Naive thymus-derived CD4-positive, alpha-beta T cell (primary cell): ENCODE measurements at places on chromosomes 5 and 9.

DNA sequence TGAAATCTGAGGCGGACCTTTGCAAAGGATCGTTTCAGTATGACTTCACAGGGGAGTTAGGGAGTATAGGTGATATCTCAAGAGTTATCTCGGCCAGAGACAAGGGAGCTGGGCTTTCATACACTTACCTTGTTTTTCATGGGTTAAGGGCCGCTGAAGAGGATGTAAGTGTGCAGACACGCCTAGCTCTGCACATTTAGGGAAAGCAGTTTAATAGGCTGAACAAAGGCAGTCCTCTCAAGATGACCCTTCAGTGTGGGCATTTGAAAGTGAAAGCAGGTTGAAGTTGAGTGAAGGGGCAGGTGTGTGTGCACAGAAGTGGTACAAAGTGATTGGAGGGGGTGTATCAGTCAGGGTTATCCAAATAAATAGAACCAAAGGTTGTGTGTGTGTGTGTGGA, 33.1 kb upstream of the PRXL2C start:
- DNase-seq, result no peak

DNA sequence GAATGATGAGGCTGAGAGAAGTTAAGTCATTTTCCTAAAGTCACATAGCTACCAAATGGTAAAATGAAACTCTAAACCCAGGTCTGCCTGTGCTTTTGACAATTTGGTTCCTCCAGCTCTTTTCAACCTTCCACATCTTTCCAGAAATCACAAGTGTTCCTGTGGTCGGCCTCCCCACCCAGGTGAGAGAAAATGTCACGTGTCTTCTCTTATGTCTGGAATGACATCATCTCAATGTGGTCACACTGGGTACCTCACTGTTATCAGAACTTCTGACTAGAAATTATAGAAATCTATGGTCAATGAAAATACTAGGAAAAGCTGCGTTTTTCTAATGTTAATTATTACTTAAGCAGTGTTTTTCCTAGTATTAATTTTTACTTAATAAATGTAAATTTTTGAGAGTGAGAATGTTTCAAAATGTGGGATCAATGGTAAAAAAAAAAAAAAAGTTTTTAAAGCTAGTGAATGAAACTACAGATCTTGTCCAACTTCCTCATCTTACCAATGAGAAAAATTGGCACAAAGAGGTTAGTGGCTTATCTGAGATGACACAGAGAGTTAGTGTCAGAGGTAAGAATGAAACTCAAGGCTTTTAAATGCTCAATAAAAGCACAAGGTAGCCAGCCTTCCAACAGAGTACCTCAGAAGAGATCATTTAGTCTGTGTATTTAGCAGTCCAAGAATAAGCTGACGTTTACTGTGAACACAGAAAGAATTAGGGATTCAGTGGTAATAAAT, 228.7 kb upstream of the NR4A3 start:
- DNase-seq, result no peak

GRCh38 chr9:114489928-114490327, 15.3 kb downstream of the WHRN start:
- no peak for DNase-seq

DNA sequence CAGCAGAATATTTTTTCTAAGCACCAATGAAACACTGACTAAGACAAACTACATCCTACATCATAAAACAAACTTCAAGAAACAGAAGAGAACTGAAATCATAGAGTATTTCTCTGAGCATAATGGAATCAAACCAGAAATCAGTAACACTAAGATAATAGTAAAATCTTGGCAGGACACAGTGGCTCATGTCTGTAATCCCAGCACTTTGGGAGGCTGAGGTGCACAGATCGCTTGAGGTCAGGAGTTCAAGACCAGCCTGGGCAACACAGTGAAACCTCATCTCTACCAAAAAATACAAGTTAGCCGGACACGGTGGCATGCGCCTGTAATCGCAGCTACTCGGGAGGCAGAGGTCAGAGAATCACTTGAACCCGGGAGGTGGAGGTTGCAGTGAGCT, 63.1 kb downstream of the RNF130 start:
- no peak for DNase-seq

DNA sequence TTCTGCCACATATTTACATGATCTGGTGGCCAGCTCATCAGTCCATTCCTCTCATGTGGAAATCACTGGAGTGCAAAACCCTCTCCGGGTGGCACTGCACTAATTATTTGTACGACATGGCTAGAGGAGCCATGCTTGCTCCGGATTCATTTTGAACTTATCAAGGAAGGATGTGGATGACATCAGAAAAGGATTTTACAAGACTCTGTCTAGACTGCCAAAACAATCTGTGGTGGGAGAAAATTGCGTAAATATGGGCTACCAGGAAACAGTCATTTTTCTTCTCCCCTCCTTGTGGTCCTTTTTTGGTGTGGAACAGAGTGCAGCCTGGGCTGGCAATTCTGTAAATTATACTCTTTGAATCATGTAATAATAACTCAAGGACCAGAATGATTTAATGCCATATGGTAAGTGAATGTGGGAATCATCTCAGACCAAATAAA, 123.4 kb upstream of the IFNE start:
- DNase-seq, result no peak

- DNase-seq, result no peak
These were observed 505 bp downstream of the CREB3 start for GRCh38 chr9:35732800-35733541.

DNA sequence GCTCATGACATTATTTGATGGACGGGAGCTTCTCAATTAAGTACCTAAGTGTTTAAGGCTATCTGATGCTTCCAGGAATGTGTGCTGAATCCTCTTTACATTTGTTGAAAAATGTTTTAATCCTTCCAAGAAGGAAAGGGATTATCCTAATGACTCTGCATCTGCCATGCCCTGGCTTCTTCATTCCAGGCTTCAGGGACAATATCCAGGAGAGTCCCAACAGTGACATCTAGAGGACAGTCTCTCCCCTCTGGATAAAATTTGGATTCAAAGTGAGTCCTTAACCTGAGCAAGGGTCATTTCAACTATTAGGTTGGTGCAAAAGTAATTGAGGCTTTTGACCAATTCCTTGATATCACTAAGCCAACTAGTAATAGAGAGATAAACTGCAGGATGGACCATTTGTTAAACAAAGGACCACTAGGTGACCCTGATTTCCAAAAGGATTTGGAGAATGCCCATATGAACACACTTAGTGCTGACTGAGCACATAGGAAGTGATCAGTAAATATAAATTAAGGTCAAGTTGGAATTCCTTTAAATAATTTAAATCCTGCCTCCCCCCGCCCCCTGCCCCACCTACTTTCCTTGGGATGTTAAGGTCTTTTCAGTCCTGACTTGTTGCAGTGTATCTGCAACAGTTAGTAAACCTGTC, 19.1 kb downstream of the TNFSF8 start:
- no peak for DNase-seq

DNA sequence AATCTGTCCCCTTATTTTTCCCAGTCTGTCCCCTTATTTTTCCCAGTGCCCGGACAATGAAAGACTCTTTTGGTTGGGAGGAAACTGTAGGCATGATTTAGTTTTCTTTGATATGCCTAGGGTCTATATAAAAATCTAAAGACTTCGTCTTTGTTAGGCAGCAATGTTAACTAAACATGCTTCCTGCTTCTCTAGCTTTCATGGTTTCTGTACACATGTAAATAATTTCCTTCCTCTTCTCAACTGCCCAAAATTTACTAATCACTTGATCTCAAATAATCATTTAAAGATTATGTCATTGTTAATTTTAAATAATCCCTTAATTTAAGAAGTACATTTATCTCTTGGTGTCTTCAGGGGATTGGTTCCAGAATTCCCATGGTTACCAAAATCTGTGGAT, 47.8 kb upstream of the RAPGEF6 start:
- no peak for DNase-seq

GRCh38 chr9:77901771-77902170, 129.8 kb downstream of the GNAQ start:
- no peak for DNase-seq

DNA sequence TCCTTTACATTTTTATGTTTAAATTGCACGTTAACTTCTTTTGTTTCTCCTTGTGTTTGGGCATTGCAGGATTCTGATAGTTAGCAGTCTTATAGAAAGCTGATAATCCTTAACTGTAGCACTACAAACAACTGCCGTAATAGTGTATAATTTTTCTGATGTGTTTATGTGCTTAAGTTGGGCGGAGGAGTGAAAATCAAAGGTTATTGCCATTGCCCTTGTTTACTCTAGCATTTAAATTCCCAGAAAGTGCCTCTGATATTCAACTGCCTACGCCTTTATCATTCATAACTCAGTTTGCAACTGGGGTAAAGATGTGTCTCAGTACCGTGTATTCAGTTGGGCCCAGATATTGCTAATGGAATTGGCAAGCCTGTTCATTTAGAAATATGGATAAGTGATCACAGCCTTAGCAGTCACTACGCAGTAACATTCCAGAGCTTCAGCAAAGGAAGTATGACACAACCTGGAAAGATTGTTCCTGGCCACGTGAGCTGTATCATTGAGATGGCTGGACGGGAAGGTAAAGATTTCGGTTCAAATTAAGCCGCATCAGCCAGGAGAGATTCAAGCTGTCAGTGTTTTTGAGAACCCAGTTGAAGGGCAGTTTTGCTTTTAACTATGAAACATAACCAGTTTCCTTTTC, 28.1 kb upstream of the LRRTM2 start:
- DNase-seq, result no peak

DNA sequence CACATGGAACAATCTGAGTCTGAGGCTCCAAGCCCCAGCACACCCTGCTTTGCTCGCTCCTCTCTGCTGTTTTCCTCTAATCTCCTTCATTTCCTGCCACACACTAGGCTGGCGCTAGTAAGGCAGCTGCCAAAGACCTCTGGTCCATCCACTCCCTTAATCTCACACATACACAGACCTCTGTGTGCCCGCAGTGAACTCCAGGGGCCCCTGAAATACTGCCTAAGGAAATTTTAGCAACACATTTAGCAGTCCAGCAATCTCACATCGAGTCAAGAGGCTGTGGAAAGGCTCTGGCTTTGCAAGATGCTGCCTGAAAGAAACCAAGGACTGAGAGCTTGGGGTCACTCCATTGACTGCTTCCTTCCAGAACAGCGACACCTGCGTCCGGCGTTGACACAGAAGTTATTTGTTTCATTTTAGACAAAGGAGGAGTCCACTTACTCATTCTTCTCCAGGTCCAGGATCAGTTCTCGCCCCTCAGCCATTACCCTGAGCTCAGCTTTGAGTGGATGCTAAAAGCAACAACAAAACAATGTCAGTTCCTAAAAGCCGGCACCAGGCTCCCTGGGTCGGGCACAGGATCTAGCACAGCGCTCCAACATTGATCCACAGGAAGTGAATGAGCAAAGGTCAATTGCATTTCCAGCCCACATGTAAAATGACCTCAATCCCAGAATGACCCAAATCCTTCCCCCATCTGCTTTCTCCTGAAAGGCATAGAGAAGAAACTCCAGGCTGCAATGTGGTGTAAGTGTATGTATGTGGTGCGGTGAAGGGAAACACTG, 11.5 kb downstream of the ADAM19 start:
- DNase-seq, result no peak

GRCh38 chr9:87102126-87102525, 154.8 kb upstream of the GAS1 start:
- DNase-seq, result no peak

GRCh38 chr5:96903300-96903699, 27.0 kb downstream of the ERAP2 start:
- no peak for DNase-seq

DNA sequence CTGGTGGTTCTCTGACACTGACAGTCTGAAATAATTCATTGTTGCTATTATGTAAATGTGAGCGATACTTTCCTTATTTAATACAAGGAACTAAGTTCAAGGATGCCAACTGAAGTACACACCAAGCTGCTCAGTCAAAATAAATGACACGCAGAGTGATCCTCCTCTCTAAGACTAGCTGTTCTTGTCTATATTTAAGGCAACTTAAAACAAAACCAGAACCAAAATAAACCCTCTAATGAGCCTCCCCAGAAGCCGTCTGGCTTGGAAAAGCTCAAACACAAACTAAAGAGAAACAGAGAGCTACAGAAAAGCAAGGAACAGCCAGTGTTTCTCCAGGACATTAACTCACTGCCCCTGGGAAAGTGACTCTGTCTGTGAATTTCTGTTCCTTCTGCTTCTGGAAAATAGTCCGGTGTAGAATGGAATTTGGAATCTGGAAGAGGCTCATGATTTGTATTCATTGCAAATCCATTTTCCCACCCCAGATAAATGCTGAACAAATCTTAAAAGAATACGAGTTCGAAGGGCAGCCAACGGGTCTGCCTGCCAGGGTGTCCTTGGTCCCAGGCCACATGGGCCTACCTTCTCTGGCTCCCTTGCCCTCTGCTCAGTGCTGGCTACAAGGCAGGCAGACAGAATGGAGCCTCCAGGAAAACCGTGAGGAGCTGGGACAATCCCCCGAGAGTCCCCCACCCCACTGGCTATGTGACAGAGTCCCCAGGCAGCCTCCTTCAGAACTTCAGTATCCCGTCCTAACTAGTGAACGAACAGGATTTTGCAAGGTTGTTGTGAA, 14.8 kb downstream of the GGTA1 start:
- DNase-seq, result no peak
